ENCODE measurements at places on chromosomes 2 and 18. TPM values are rescaled to one million over a fixed set of nuclear protein-coding genes. Genes with fewer than 3 reads are reported as not detected.

- DNase-seq, result no peak
- no peak overlapping the region for H3K4me3 ChIP-seq
- H3K27me3 ChIP-seq, result no peaks in the 10 kb centered on the region
- no peaks in the 10 kb centered on the region for H3K4me1 ChIP-seq
- H3K27ac ChIP-seq, result no peak overlapping the region
Observed at GRCh38 chr18:3867864-3868311, 417.9 kb downstream of the TGIF1 start.

HOXD9 gene
- not detected for polyA plus RNA-seq

GRCh38 chr18:66560094-66560493 lies 43.8 kb downstream of the CDH19 start:
- no peak overlapping the region for H3K27ac ChIP-seq
- no peaks in the 10 kb centered on the region for H3K27me3 ChIP-seq
- H3K4me3 ChIP-seq, result no peak overlapping the region
- peak; percentile 34 for DNase-seq
- H3K36me3 ChIP-seq, result no peaks in the 10 kb centered on the region
- no peaks in the 10 kb centered on the region for H3K4me1 ChIP-seq

- no peak overlapping the region for H3K4me3 ChIP-seq
- peaks cover 37% of the 10 kb centered on the region for H3K36me3 ChIP-seq
- H3K27ac ChIP-seq, result no peak overlapping the region
- no peaks in the 10 kb centered on the region for H3K27me3 ChIP-seq
- H3K4me1 ChIP-seq, result no peaks in the 10 kb centered on the region
Observed at GRCh38 chr2:101887328-101887727, 104.4 kb upstream of the IL1R2 start.

- H3K27ac ChIP-seq, result no peak overlapping the region
- DNase-seq, result no peak
- no peak overlapping the region for H3K4me3 ChIP-seq
Observed at GRCh38 chr2:12507295-12507694, 209.4 kb upstream of the TRIB2 start.

- no peak overlapping the region for H3K27ac ChIP-seq
- H3K4me3 ChIP-seq, result no peak overlapping the region
- peaks cover 14% of the 10 kb centered on the region for H3K36me3 ChIP-seq
- peaks cover 28% of the 10 kb centered on the region for H3K4me1 ChIP-seq
- H3K27me3 ChIP-seq, result no peaks in the 10 kb centered on the region
Observed at GRCh38 chr18:80143881-80144280, 34.8 kb downstream of the ADNP2 start.

AGXT gene
- polyA plus RNA-seq, result 96.1 TPM

SCYGR4 gene
- not detected for polyA plus RNA-seq

IL36RN gene
- polyA plus RNA-seq, result not detected

DNA sequence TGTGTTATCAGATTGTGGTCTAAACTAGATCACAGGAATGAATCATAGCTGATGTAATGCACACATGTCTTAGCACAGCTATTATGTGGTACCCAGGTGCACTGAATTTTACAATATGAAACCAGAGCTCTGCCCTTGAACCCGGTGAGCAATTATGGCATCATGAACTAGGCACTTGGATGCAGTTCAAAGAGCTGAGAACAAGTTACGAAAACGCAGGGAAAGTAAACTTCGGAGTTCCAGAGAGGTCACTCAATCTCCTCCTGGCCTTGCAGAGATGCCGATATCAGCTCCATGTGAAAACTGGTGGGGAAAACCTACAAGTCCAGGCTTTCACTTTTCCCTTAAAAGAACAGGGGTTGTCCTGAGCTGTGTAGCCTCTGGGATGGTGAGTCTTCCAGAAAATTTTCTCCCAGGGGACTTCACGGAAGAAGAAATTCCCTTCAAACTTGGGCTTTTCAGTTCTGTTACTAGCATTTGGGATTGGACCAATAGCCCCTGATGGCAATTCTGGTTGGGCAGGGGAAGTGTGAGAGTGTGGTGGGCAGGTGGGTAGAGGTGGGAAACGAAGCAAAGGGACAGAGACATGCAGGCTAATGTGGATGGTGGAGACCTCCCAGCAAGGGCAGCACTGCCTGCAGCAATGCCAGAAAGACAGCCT lies 71.1 kb upstream of the SH3BP4 start:
- peak; percentile 99 for DNase-seq
- H3K27me3 ChIP-seq, result no peaks in the 10 kb centered on the region

AQP4 gene
- polyA plus RNA-seq, result 0.62 TPM

DNA sequence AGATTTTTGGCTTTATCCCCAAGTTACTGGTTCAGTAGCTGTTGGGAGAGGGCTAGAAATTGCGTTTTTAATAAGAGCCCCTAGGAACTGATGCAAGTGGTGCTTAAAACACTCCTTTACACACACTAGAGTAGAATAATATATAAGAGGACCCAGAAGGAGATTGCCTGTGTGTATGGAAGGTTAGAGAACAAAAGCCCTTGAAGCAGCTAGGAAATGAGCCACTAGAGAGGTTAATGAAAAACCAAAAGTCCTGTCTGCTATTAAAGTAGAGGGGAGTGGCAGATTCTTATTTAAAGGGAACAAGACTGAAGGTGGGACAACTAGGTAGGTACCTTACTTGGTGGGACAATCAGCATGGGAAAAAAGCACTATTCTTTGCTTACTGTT lies 14.4 kb upstream of the SLC39A10 start:
- H3K4me3 ChIP-seq, result no peak overlapping the region
- no peaks in the 10 kb centered on the region for H3K36me3 ChIP-seq
- H3K27ac ChIP-seq, result no peak overlapping the region
- DNase-seq, result no peak
- no peaks in the 10 kb centered on the region for H3K27me3 ChIP-seq

ROCK2 gene
- 38.1 TPM for polyA plus RNA-seq

- peaks cover 3% of the 10 kb centered on the region for H3K27me3 ChIP-seq
- no peaks in the 10 kb centered on the region for H3K36me3 ChIP-seq
- H3K27ac ChIP-seq, result no peak overlapping the region
- DNase-seq, result no peak
Observed at GRCh38 chr18:8946066-8946838, 156.2 kb upstream of the NDUFV2 start.

DNA sequence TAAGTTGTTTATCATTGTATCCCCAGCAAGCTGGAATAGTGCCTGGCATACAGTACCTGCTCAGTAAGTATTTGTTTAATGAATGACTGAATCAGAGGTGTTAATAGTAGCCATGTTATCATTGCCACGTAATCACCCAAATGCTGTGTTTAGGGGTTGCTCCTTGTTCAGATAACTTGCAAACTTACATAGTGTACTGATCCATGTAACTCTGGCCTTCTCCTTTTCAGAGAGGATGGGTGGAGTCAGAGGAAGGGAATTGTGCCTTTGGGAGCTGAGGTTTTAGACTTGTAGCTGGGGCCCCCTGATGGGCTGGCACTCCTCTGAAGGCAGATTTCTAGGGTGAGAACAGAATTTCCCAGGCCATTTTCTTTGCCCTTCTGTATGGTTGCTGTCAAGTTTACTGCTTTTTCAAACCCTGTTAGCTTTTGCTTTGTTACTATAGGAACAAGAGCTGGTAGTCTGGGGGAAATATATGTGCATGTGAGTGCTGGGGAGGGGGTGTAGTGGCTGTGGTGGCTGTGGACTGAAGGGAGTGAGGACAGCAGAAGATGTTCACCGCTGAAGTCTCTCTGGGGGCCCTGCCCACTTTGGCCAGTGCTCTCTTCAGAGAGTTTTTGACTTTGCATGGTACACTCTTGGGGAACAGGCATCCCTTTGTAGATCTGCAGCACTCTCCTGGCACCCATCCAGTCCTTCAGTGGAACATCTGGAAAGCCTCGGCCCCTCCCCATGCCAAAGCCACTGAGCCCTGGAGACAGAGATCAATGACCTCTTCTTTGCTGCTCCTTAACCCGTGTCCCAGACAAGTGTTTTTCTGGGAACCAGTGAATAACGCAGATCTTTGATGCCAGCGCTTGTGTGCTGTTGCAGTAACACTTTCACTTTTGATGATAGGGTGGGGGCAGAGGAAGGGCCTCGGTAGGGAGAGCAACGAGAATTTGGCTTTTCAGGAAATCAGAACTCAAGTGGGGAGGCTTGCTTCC lies 209.0 kb downstream of the PRKCE start:
- DNase-seq, result peak; percentile 16
- H3K4me3 ChIP-seq, result peak overlapping the region; percentile 8
- H3K4me1 ChIP-seq, result 0 out of 2 replicates have a peak, but pooled peaks cover 8% of the 10 kb centered on the region
- no peak overlapping the region for H3K27ac ChIP-seq
- no peaks in the 10 kb centered on the region for H3K27me3 ChIP-seq

ANKRD30BL gene
- not detected for polyA plus RNA-seq

- no peak overlapping the region for H3K4me3 ChIP-seq
- H3K4me1 ChIP-seq, result no peaks in the 10 kb centered on the region
- no peak for DNase-seq
- H3K36me3 ChIP-seq, result no peaks in the 10 kb centered on the region
- H3K27me3 ChIP-seq, result peaks cover 25% of the 10 kb centered on the region
Observed at GRCh38 chr2:102340778-102341177, 14.8 kb upstream of the IL18R1 start.

SCN9A gene
- 24.3 TPM for polyA plus RNA-seq

GRCh38 chr2:124193706-124194105 lies 168.6 kb downstream of the CNTNAP5 start:
- H3K36me3 ChIP-seq, result no peaks in the 10 kb centered on the region
- no peaks in the 10 kb centered on the region for H3K4me1 ChIP-seq
- no peak overlapping the region for H3K27ac ChIP-seq
- H3K4me3 ChIP-seq, result no peak overlapping the region
- H3K27me3 ChIP-seq, result no peaks in the 10 kb centered on the region
- DNase-seq, result no peak

DNA sequence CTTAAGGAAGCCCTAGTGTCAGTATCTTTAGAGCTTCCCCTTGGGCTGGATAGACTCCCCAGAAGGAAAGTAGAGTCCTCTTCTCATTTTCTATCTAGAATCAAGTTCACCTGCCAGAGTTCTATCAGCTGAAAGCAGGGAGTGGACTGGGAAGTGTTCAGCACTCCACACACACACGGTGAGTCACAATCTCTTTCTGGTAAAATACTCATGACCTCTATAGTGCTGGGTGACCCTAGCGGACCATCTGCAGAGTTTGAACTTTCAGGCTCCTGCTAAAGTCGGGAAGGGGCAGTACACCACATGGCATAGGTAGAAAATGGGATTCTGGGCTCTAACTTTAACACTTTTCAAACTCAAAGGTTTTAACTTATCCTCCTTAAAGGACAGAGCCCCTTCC lies 43.3 kb downstream of the SAP130 start:
- no peaks in the 10 kb centered on the region for H3K27me3 ChIP-seq
- peak; percentile 67 for DNase-seq
- H3K36me3 ChIP-seq, result peaks cover 78% of the 10 kb centered on the region
- H3K4me1 ChIP-seq, result peaks cover 33% of the 10 kb centered on the region

ITGB6 gene
- not detected for polyA plus RNA-seq

DNA sequence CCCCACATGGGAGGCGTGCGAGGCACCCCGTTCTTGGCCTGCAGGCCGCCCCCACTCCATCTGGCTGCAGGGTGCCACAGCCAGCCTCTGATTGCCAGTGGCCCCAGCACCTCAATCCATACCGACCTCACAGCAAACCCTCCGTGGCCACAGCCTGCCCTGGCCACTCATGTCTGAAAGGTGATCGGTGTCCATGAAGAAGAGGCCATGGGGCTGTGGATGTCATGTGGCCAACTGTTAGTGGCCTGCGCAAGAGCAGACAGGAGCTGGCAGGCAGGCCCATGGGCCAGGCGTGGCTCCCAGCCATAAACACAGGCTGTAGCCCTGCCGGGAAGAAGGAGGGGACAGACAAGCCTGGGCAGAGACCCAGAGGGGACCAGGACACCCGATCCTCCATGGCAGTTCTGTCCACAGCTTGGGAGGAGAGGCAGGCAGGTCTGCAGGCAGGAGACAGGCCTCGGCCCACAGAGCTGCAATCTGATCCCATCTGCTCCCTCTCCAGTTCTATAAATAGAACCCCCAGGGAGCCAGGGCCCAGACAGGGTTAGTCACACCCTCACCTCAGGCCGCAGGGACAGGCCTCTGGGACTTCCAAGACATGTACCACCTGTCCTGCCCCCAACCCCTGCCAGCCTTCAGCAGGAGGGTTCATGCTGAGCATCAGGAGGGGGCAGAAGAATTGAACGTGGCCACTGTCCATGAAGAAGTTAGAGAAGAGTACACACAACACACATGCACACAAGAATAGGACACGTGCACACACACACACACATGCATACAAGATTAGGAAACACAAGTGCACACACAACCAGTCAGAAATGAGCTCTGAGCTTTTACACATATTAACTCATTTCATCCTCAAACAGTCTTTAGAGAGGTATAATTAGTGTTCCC lies 16.9 kb downstream of the STEAP3 start:
- no peak overlapping the region for H3K27ac ChIP-seq
- peaks cover 37% of the 10 kb centered on the region for H3K4me1 ChIP-seq
- no peaks in the 10 kb centered on the region for H3K27me3 ChIP-seq

TEX44 gene
- not detected for polyA plus RNA-seq

DNA sequence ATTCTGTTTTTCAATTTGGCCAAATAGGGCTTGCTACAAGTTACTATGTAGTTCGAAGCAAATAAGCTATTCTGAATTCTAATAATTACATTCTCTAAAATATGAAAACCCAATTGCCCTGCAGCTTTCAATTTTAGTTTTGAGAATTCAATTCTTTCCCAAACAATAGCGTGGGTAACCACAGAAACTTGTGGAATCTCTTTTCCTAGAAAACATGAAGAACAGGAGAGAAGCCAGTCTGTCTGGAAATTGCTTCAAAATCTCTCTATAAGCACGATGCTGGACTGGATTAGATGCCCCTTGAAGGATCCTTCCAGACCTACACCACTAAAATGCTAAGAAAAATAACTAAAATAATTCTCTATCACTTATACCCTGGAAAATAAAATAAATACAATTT lies 115.0 kb downstream of the THADA start:
- H3K4me1 ChIP-seq, result peaks cover 24% of the 10 kb centered on the region
- no peak overlapping the region for H3K27ac ChIP-seq
- no peak for DNase-seq
- H3K27me3 ChIP-seq, result no peaks in the 10 kb centered on the region
- H3K36me3 ChIP-seq, result peaks cover 4% of the 10 kb centered on the region

- DNase-seq, result no peak
- H3K36me3 ChIP-seq, result no peaks in the 10 kb centered on the region
- H3K4me1 ChIP-seq, result peaks cover 33% of the 10 kb centered on the region
- no peaks in the 10 kb centered on the region for H3K27me3 ChIP-seq
- no peak overlapping the region for H3K4me3 ChIP-seq
Observed at GRCh38 chr2:48199070-48199469, 292.8 kb upstream of the FBXO11 start.

DNA sequence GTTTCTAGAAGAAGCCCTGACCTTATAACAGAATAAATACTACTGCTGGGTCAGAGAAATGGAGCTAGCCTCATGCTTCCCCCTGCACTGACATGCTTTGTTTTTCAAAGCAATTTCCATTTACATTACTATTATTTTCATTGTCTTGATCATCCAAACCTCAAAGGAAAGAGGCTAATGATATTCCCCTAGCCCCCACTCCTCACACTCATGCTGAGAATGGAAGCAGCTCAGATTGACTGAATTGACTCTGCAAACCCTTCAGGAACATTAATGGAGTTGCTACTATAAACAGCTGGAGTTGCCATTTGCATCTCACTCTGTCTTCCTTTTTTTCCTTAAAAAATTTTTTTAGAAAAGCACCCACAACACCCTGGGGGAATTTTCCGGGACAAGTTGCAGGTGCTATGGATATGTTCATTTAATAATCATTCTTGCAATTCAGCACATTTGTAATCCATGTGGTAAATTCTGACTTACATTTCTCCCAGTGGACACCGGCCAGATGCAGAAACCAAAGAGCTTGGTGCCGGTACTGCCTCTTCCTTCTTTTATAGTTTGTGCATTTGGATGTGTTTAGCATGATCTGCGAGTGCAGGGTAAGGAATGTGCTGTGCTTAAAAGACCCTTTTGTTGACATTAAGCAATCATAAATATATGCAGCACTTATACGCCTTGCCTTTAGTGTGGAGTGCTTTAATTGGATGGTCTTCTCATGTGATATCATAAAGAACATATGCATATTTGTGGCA lies 103.3 kb upstream of the OSR1 start:
- H3K4me3 ChIP-seq, result no peak overlapping the region
- no peaks in the 10 kb centered on the region for H3K27me3 ChIP-seq
- H3K36me3 ChIP-seq, result no peaks in the 10 kb centered on the region
- H3K27ac ChIP-seq, result no peak overlapping the region
